IMR-90 (cell line): ENCODE measurements at places on chromosomes 2 and 18.

DNA sequence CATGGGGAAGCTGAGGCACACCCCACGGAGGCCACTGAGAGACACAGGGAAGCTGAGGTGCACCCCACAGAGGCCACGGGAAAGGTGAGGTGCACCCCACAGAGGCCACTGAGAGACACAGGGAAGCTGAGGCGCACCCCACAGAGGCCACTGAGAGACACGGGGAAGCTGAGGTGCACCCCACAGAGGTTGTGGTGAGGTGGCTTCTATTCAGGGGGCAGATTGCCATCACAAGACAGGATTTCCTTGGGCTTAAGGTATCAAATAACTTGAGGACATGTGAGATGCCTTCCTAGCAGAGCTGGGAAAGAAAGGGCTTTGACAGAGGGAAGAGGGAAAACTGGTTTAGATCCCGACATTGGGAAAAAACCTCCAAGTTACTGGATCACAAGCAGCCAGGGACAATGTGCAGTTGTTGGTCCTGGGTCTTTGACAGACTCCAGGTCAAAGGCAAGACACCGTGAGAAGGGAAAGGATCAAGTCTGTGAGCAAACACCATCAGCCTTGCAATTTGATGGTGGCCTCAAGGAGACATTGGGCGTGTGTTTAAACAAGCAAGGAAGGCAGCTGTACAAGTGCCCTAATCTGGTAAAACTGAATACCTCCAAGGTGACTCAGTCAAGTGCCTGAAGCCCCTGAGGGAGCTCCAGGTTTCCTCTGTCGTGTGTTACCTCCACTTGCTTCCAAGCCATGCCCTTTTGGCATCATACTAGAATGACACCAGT lies 133.2 kb upstream of the EPAS1 start:
- DNase-seq: peak; percentile 33

GRCh38 chr18:68928762-68929675 lies 131.1 kb downstream of the CCDC102B start:
- no peak for DNase-seq

DNA sequence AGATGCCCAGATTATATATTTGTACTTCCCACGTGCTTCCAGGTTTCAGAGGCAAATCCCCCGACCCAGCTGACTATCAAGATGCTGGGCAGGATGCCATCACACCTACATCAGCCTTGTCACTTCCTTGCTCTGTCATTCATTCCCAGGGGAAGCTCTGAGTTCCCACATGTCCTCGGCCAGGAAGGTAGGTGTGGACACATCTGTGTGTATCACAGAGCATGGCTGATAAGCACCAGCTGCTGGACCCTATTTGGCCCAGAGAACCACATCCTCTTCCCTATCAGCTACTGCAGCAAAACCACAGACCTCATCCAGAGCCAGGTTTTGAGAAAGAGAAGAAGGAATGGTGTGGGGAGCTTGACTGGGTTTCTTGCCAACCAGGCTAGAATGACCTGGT lies 31.9 kb upstream of the ITGA6 start:
- DNase-seq: peak; percentile 43

DNA sequence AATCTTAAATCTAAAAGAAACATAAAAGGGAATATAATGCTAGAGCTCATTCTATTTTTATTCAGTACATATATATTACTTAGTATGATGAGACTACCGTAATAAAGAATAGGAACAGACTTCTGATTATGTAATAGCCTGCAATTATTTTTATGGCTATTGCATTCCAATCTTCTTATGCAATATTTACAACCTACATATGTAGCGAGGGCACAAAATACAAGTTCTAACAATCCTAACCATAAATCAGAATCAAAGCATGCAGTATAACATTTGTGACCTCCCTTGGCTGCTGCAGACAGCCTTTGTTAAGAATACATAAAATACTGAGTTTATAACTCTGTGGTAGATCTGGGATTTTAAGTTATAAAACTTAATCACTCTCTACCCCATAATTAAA lies 177.6 kb downstream of the BABAM2 start:
- DNase-seq: no peak

- DNase-seq: peak; percentile 35
These were observed 2.3 kb downstream of the TM4SF20 start for GRCh38 chr2:227376656-227377396.

DNA sequence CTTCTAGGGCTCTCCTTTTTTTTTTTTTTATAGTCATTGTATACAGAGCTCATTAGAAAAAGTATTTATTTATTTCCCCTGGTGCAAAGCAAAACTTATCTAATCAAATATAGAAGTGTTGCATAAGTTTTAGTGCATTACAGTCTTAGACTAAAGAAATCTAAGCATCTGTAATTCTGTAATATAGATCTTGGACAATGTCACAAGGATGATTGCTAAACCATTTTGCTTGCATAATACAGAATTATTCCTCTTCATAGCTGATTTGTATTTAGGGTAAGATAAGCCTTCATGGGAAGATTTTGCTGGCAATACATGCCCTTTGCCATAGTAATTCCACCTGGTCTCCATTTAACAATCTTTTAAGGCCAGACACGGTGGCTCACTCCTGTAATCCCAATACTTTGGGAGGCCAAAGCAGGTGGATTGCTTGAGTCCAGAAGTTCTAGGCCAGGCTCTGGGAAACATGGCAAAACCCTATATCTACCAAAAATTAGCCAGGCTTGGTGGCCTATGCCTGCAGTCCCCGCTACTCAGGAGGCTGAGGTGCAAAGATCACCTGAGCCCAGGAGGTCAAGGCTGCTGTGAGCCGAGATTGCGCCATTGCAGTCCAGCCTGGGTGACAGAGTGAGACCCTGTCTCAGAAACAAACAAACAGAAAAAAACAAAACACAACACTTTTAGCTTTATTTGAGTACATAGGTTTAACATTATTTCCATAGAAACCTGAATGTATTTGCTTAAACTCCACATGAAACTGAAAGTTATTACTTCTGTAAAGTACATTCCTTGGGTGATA lies 2.2 kb upstream of the ACADL start:
- DNase-seq: no peak

GRCh38 chr2:20146401-20146800 lies 78.5 kb downstream of the SDC1 start:
- DNase-seq: no peak

GRCh38 chr18:71131918-71132317 lies 843.1 kb downstream of the SOCS6 start:
- DNase-seq: no peak

DNA sequence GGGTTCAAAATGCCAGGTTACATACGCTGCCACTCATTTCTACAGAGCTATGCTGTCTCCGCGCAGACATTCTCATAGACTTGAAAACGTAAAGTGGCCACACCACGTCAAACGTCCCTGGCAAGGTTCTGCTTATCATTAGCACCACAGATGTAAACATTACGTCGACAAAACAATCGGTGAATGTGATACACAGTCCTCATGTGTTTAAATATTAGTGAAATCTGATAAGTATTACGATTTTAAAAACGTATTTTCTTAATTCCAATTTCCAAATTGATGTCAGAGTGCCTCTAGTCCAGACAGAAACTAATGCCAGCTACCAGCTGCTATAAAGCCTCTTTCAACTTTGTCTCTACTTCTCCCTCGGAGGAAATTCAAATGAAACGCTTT lies 1.2 kb downstream of the STK17B start:
- peak; percentile 64 for DNase-seq

DNA sequence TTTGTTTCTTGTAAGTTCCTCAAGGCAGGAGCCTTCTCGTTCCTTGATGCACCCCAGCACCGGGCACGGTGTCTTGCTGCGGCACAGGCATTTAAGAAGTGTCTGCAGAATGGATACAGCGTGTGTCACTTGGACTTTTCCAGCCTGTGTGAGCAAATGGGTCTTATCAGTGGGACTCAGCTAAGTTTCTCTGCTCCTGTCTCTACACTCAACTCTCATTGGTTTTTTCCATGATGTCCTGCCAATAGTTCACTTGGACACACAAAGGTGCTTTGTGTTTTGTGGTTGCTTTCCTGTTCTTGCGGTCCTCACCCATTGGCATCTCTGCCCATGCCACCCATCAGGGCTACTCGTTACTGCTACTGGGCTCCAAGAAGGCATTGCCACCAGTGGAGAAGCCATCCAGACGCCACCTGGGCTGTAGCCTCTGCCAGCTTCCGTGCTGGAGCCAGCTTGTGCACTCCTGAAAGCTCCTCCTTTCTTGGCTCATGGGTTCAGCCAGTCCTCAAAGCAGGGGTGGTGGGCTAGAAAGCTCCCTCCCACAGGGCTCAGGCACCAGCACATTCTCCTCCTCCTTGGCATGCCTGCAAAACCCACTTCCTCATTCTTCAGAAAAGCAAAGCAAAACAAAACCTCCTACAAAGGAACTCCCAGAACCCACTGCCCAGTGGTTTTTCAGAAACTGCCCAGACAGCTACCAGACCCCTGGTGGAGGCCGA lies 41.4 kb downstream of the IL1R2 start:
- peak; percentile 79 for DNase-seq

GRCh38 chr2:223877721-223878410 lies 40.5 kb upstream of the AP1S3 start:
- no peak for DNase-seq

DNA sequence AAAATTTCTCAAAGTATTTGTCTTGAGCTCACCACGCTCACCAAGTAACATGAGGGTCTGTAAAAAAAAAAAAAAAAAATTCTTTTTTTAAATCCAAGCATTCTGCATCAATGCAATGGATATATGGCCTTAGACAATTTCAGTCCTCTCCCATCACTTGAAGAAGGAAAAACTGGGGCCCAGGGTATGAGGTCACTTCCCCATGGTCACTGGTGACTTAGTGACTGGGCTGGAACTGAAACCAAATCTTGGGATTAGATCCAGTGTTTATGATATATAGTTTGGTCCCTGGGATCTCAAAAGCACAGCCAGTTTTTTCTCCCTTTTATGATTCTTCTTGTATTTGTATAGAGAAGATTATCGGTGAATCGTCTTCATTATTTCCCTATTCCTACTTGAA lies 477.9 kb upstream of the TNP1 start:
- DNase-seq: peak; percentile 26
